ENCODE measurements at places on chromosomes 12 and 14. TPM values are rescaled to one million over a fixed set of nuclear protein-coding genes. Genes with fewer than 3 reads are reported as not detected.

CTDSP2 gene
- total RNA-seq: 59.3 TPM

POLE gene
- total RNA-seq: 55.1 TPM

MEG3 gene
- 0.31 TPM for total RNA-seq

OR6C2 gene
- total RNA-seq: not detected

DIO2 gene
- total RNA-seq: not detected

SDSL gene
- total RNA-seq: 3.3 TPM

SLC41A2 gene
- 1.9 TPM for total RNA-seq

FZD10 gene
- total RNA-seq: 14.1 TPM
